ENCODE measurements at places on chromosomes 5 and 9.

DNA sequence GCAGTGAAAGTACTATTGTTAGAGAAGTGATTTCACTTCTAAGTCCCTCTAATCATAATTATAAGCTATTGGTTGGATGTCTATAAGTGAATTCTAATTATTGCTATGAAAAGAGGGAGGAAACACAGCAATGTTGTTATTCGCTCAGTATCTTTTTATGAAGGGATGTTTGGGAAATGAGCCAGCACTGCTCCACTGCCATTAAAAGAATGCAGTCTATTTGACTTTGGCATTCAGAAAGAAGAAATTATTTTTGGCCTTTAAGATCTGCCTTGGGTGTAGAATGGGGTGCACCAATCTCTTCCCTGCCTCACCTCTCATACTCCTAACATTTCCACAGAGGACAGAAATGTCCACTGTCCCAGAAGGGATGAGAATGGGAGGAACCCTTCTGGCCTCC, 332.0 kb downstream of the SPATA31D1 start:
- DNase-seq, result no peak

DNA sequence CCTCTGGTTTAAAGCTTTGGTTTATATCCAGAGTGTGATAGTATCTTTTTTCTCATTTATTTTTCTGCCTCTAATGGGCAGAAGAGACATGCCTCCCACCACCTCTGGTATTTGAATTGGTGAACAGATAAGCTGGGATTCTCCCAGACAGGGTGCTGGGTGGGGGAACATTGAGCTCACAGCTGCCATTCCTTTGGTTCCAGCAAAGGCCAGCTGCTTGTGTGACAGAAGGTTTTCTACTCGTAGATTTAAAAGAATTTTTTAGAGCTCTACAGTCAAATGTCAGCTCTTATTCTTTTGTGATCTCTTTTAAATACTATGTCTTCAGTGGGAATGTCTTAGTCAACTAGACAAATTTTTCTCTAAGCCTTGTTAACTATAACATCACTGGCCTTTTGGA, 54.7 kb upstream of the ADAMTS16 start:
- no peak for DNase-seq

- DNase-seq, result no peak
These were observed 152.3 kb downstream of the HSD17B3 start for GRCh38 chr9:96149533-96150280.

DNA sequence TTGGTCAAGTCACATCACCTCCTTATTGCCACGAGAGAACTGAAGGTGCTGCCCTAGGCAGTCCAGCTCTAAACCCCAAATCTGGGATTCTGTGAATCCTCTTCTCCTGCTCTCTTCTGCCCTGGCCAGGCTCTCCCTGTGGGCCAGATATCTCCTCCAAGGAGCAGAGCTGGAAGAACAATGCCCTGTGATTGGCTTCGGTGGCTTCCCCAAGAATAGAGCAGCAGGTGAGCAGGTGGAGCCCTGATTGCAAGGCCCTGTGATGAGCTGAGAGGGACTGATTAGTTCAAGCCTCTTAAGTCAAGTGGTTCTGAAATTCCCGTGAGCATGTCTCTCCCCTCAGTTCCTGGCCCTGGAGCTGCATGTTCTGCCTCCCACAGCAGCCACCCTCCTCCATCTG, 175.3 kb upstream of the BRINP1 start:
- DNase-seq, result no peak

DNA sequence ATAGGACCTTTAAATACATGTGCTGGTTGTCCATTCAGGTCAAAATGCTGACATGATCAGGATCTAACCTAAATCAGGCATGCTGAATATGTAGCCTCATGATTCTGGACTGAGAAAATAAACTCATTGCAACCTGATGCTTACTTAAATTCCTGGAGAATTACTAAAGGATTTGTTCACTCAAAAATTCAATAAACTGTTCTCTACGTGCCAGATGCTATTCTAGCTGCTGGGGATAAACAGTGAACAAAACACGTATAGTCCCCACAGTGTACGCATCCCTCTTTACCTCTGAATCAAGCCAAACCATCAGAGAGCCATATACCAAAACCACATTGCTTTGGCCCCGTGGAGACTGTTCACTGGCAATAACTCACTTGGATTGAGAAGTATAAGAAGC, 6.1 kb downstream of the SCAI start:
- no peak for DNase-seq

DNA sequence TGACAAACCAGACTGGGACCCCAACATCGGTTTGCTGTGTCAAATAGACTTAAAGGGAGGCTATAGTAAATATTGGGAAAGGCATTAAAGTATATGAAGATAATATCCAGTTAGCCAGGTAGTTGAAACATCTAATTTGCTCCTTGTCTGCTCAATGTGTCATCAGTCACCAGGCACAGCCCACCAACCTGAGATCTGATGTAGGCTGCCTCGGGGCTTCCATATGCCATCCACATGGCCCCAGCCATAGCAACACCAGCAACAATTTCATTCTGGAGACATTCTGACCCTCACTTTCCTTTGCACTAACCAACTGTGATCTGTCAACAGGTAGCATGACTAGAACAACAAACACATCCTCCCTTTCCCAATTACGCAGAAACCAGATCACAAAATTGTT, 196.0 kb downstream of the NR2F1-AS1 start:
- no peak for DNase-seq

DNA sequence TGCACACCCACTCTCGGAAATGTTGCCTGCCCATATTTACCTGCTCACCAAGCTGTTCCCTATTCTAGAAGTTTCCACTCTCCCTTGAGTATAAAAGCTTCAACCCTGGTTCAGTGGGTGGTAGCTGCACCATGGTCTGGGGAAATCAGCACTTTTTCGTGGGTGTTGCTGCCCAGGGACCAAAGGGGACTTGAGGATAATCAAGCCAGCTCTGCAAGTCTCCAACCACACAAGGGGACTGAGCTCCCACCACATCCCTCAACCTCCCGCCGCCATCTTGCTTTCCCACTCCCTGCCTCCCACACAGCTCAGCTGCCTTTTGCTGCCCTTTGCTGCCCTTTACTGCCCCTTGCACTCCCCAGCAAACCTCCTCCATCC, 210.0 kb downstream of the AUH start:
- DNase-seq, result no peak

DNA sequence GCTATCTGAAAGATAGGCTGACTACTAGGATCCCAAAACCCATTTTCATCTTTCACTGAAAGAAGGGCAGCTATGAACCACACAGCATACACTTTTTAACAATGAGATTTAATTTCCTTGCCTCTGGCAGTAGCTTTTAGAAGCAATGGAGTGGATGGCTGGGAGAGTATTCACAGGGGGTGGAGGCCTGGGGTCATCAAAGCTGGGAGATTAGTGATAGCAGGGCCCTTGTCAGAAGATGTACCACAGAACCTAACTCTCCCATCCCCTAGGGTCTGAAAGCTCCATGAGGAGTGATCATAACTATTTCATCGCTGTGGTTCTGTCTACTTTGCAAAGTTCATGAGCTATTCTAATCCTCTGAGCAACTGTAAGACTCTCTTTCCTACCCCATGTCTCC, 332.2 kb downstream of the PRELID2 start:
- DNase-seq, result no peak

DNA sequence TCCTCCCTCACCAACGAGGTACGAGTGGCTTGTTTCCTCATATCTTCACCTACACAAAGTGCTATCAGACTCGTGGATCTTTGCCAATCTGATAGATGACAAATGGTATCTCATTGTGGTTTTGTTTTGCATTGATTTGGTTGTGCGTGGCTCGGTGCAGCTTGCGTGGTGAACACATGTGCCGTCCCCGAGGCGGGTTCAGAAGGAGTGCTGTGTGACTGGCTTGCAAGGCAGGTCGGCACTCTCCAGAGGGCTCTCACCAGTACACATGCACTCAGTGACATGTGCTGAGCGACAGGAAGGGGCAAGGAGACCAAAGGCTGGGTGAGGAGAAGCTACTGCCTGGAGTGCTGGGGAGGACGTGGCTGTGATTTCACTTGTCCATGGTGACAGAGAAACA, 95.3 kb upstream of the PITX1 start:
- DNase-seq, result no peak

- no peak for DNase-seq
These were observed 109.4 kb downstream of the TMEM174 start for GRCh38 chr5:73282383-73282782.

DNA sequence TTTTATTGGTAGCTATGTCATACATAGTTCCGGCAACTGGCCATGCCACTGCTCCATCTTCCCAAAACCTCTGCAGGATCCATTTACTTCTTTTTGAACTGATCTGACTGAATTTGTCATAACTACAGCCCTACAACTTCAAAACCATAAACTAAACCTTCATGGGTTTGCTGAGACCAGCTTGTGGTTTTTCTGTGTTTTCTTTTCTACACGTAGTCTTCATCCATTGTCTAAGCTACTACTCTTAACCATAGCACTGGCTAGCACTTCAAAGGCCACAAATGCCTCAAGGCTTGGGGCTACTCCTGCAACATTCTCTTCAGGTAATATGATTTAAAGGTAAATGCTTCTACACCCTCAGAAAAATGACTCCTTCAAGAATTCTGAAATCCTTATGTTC, 9.0 kb upstream of the KIF2A start:
- DNase-seq, result no peak

GRCh38 chr9:135379540-135380267, 99.9 kb upstream of the PPP1R26 start:
- no peak for DNase-seq

GRCh38 chr5:44048276-44048984, 340.8 kb downstream of the FGF10 start:
- DNase-seq, result no peak

DNA sequence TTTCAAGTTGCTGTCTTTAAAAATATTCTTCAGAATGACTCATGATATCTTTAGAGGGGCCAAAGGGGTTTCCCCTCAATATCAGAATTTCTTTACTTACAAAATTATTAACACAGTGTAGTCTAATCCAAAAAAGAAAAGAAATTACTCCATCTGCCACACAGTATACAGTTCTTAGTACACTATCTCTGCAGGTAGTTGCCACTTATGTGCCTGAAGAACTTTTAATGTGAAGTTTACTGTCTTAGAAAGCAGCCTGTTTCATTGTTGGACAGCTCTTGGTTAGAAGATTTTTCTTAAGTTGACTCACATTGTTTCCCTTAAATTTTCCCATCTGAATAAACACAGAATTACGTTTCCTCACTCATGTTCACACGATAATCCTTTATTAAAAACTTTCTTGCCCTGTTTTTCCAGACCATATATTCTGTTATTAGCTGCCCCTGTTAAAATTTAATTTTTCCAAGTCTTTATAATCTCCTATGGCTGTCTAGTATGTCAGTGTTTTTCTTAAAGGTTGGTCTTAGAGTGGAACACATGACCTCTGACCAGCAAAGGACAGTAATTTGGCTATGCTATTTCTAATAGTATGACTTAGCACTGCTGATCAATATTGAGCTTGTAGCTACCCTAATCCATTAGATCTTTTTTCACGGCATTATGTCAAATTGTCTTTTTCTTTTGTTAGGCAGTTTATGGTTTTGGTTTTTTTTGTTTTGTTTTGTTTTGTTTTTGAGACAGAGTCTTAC, 21.8 kb upstream of the FKTN start:
- no peak for DNase-seq

GRCh38 chr5:129747572-129748407, at the start of gene MINAR2:
Gene MINAR2, plus strand, starts transcription at chr5:129748094. Its CDS starts 97 bp downstream, at chr5:129748191.
- DNase-seq, result no peak

DNA sequence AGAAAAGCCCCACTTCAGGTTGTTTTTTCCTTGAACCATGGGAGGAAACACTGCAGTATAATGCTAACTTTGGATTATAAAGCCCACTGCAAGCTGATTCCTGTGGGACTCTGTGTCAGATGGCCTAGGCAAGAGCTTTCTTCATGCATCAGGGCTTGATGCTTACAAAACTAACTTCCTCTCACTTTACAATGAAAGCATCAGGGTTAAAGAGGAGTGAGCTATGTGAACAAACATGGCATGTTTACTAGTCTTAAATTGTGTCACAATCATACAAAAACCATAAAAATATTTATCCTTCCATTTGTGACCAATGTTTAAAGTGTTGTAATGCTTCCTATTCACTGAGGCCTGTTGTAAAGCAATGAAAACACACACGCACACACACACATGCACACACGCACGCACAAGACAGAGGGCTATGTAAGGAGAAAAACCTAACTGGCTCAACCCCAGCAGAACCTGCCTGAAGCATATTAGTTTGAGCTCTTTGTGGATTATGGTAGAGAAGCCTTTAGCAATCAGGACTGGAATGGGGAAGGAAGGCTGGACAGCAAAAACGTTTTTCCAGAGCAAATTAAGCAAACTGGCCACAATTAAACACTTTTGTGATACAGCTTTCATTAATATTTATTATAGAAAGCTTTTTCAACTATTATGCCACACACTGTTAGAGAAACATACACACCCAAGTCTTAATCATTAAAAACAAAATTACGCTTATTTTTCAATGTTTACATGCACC, 122.2 kb downstream of the AUH start:
- no peak for DNase-seq

DNA sequence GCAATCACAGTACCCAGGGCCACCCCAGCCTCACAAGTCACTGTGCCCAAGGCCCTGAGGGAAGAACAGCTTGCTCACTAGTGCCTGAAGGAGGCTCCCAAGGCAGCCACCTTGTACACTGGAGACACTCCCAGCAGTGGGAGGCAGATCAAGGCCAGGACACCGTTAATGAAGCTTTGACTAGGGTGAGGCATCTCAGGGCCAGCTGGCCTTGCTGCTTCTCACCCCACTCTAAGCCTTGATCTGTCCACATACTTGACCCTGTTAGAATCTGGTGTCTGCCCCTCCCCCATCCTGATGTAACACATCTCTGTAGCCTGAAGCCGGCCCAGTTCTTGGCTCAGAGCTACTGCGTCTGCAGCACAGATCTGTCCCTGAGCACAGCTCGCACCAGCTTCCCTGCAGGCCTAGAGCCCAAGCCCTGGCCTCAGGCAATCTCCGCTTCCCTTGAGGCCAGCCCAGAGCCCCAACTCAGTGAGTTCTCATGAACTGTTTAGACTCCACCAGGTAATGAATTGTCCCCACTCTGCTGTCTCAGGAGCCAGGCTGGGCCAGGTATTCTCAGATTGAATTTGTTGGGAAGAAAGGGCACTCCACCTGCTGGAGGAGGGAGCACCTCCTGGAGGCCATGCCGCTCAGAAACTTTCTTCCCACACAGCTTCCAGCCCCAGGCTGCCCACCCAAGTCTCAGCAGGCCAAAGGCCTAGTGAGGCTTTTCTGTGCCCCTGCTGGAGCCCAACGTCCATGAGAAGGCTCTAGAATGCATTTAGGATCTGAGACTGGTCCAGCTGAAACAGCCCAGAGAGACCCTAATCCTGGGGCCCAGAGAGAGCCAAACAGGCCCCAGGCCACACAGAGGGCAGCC, 13.4 kb upstream of the JADE2 start:
- DNase-seq, result no peak

All from activated CD4-positive, alpha-beta T cell treated with anti-CD3 and anti-CD28 coated beads, Interleukin-2, amount 50 U/mL, for 4 hours (primary cell).